NCI-H1105 (cell line): ENCODE measurements at places on chromosomes 2 and 18.

DNA sequence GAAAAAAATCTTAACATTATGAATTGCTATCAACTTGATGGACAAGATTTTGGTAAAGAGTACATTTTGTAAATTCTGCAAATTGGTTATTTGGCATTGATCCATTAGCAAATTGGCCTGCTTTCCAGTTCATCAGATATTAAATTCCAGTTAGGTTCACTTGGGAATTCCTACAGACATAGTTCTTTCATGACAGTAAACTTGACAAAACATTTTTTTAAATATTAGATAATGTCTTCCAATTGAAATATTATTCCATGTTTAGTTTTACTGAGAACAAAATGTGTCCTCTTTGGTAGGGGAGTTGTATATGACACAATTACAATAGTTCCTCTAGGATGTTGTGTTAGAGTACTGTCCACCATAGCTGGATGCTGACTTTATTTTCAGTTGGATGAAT lies 141.9 kb downstream of the LCLAT1 start:
- DNase-seq: no peak

DNA sequence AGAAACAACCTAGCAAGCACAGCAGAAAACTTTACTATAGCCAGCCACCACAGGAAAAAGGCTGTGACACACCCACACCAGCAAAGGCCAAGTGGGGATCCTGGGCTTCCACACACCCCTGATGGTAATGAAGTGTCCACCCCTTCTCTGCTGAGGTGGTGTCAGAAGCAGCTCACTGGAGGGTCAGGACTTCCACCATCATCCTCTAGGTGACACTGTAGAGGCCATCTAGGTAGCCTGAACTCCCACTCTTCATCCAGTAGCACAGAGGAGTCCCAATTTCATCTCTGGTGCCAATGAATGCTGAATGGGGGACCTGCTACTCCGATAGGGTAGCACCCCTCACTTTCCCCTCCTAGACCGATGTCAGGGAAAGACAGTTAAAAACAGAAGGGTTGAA lies 1544.4 kb downstream of the LRP1B start:
- DNase-seq: no peak

- DNase-seq: no peak
Observed at GRCh38 chr2:96163415-96163767, 18.2 kb upstream of the DUSP2 start.

GRCh38 chr2:66428986-66429612 lies 5.8 kb upstream of the MEIS1 start:
- peak; percentile 46 for DNase-seq

- DNase-seq: no peak
Observed at GRCh38 chr2:53770264-53770663, 2.7 kb downstream of the CHAC2 start.

DNA sequence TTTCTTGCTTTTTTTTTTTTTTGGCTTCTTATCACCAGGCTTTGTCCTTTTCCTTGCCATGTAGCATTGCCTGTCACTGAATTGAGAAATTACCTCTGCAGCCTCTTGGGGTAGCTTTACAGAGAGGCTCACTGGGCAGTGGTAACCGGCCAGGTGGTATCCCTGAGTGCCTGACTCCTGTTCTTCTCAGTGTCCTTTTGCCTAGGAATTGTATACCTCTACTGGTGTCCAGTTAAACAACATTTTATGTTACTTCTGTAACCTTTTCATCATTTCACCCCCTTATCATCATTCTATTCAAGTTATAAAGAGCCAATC lies 523.9 kb downstream of the BCL11A start:
- DNase-seq: no peak

DNA sequence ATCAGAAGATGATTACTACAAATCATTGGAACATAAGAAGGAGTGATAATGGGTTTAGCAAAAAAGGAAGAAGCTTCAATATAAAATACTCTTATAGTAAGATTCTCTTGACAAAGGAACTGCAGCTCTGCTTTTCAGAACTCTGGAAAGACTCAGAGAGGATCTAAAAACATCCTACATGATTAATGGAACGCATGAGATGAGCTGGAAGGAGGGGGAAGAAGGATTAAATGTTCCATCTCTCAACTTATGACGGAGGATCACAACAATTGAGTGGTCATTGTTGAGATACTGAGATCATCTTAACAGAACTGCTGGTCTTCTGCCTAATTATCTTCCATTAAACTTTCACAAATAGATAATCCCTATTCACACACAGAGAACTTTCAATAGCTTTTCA lies 267.5 kb upstream of the SLC8A1 start:
- DNase-seq: no peak

DNA sequence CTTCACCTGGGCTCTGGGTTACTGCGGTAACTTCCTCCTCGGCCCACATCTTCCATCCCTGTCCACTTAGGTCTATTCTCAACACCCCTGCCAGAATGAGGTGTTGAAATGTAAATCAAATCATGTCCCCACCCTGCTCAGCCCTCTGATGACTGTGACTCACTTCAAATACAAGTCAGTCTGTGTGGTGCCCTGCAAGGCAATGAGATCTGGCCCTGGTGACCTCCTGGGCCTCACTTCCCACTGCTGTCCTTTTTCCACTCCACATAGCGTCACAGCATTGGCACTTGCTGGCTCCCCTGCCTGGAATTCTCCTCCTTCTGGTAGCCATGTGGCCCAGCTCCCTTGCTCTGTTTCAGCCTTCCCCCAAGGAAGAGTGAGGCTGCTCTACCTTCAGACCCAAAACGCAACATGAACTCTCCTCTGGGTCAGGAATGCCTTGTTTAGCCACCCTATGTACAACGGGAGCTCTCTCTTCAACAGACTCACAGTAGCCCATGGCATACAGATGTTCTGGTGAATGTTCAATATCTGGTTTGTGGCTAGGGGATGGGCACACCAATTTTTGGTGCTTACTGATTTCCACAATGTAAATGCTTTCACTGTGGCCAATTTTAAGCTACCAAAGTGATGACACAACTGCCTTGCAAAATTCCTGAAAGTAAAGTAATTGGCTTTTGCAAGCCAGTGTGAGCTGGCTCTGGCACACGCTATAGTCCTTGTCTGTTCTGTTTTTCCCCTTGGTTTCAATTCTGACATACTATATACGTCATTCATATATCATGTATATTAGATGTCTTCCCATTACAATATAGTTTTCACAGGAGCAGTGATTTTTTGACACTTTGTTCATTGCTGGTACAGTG lies 550.3 kb upstream of the HS6ST1 start:
- no peak for DNase-seq

GRCh38 chr2:205574001-205574400 lies 108.3 kb upstream of the NRP2 start:
- DNase-seq: no peak

- peak; percentile 4 for DNase-seq
Observed at GRCh38 chr2:233816334-233816733, 38.0 kb downstream of the HJURP start.

GRCh38 chr2:86186431-86186830 lies 8.8 kb downstream of the IMMT start:
- DNase-seq: no peak

DNA sequence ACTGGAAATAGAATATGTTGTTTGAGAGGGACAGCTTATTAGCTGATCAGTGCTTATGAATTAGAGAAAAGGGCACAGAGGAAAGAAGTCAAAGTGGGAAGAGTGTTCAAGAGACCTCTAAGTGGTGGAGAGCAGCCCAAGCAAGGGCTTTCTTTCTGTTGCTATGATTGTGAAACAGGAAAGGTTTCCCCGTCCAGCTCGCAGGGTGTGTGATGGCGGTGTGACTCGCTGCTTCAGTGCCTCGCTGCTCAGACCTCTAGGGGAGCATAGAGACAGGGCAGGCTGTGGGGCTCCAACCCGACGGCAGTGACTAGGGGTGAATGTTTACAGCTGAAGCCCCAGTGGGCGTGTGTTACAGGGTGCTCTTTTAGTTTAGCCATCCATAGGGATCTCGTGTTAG lies 166.5 kb upstream of the COPS8 start:
- no peak for DNase-seq

DNA sequence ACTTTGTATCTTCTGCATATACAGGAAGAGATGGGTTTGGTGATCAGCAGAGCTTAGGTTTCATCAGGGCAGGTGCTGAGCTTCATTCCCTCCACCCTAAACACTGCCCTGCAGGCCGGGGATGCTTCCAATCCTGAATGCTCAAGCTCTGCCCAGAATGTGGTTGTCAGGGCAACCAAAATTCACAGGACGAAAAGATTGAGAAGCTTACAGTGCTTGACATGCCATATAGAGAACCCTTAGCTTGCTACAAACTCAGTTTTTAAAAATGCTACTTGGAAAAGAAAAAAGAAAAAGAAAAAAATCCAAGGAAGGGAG lies 65.6 kb downstream of the SH3RF3 start:
- no peak for DNase-seq

GRCh38 chr2:68246396-68246795 lies 5.9 kb downstream of the PPP3R1 start:
- no peak for DNase-seq

DNA sequence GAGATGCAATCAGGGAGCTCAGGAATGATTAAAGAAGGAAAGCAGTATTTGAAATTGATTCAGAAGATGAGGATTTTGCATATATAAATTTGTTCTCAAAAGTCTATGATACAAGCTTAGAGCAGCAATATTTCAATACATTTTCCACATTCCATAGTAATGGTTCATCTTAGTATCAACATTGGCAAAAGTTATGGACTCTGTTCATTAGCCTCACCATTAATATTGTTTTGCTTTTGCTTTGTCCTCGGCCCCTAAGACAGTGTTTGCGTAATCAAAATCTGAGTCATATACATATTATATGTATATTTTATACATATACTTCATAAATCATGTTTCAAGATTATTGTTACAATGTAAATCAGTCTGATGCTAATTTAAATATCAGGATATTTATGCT lies 176.6 kb downstream of the CNTNAP5 start:
- no peak for DNase-seq

- DNase-seq: no peak
Observed at GRCh38 chr2:170227507-170227947, 49.6 kb downstream of the MYO3B start.

DNA sequence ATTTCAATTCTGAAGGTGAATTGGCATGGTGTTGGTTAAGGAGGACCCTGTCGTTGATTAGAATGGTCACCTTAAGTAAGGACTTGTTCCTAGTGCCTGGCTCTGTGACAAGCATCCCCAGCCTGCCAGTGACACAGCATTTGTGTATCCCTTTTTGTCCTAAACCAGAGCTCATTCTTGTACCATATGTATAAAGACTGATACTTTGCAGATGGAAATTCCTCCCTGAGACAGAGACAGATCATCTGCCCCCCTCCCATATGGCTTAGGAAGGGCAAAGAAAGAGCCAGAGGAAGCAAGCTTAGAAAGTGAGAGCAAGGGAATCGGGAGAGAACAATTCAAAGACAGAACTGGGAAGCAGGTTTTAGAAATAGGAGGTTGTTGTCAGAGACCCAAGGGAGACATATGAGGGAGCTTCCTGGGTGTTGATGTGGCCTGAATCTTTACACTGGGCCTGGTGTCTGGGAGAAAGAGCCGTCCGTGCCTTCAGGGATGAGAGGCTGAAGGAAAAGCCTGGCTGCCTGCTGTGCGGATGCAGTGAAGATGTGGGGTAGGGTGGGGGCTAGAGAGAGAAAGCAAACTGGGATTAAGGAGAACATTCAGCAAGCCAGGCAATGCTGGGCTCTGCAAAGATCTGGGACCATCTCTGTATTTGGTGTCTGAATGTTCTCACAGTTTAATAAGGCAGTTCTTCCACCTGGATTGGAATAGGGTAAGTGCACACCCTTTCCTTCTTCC lies 13.2 kb upstream of the CHRNA1 start:
- DNase-seq: no peak

DNA sequence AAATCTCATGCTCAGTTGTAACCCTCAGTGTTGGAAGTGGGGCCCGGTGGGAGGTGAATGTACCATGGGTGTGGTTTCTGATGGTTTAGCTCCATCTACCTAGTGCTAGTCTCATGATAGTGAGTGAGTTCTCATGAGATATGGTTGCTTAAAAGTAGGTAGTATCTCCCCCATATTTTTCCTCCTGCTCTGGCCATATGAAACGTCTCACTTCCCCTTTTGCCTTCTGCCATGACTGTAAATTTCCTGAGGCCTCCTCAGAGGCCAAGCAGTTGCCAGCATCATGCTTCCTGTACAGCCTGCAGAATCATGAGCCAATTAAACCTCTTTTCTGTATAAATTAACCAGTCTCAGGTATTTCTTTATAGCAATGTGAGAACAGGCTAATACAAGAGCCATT lies 62.8 kb upstream of the RNF152 start:
- DNase-seq: no peak

DNA sequence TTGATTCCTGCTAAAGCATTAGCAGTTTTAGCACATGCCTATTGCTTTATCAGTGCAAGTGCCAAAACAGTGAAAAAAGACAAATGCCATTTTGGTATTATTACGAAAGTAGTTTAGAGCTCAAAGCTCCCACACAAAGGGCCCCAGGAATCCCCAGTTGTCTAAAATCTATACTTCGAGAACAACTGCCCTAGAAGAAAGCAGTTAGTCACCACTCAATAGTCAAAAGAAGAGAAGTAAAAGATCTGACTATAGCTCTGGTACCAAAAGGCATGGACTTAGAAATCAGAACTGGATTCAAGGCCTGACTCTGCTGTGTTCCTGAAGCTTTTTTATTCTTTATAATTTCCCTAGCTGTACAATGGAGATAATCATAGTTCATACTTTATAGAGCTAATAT lies 21.8 kb downstream of the SCN3A start:
- no peak for DNase-seq

GRCh38 chr2:217054791-217055190 lies 194.9 kb upstream of the TNP1 start:
- DNase-seq: peak; percentile 58

DNA sequence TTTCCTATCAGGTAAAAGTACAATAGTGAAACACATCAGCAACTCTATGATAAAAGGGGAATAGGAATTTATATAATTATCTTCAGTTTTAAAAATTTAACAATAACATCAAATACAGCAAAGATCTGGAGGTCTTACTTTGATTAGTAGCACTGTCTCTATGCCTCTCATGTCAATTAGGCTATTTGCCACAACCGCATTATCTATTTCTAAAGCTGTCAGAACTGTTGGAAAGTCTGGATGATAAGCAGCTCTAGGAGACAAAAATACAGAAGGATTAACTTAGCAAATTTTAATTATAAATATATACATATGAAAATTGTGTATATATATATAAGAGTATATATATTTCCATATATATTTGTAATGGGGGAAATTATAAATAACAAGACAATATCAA lies 45.1 kb downstream of the SMC6 start:
- no peak for DNase-seq

- no peak for DNase-seq
Observed at GRCh38 chr18:35489913-35490490, 7.8 kb downstream of the INO80C start.

GRCh38 chr2:33013684-33014110 lies 66.9 kb downstream of the LTBP1 start:
- no peak for DNase-seq
